T-helper 2 cell (primary cell): ENCODE measurements at places on chromosomes 1 and 21.

DNA sequence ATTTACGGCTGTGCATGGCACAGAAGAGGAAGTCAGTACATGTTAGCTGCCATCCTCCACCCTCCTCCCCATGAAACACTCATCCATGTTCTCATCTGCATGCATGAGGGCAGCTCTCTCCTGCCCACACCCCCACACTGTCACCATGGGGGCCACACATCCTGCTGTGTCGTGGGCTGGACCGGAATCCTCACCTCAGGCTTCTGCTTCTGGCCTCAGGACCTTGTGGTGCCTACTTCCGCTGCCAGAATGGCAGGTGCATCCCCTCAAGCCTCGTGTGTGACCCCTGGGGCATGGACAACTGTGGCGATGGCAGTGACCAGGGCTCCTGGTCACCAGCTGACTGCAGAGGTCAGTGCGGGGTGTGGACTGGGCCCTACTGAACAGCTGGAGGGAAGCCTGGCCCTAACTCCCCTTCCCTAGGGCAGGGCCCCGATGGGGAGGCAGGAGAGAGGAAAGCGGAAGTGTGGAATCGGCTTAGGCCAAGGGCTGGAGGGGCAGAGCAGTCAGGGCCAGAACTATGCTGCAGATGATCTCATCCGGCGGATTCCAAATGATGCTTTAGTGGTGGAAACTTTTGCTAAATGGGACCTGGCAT lies 3.8 kb downstream of the LDLRAD2 start:
- no peak for DNase-seq

DNA sequence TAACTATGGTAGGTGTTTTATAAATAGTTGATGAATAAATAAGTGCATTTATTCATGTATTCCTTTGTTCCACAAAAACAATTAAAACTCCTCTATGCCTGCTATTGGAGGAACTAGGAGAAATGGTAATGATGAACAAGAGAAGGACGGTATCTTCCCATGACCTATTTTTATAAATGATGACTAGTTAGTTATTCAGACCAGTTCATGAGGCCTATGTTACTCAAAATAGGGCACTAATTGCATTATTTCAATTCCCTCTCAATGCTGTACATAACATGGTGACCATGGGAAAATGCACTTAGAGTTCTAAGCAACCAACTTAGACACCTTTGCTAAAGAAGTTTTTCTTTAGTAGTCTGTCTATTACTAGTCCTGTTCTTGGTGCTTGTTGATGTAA lies 53.1 kb downstream of the XCL1 start:
- DNase-seq: no peak

DNA sequence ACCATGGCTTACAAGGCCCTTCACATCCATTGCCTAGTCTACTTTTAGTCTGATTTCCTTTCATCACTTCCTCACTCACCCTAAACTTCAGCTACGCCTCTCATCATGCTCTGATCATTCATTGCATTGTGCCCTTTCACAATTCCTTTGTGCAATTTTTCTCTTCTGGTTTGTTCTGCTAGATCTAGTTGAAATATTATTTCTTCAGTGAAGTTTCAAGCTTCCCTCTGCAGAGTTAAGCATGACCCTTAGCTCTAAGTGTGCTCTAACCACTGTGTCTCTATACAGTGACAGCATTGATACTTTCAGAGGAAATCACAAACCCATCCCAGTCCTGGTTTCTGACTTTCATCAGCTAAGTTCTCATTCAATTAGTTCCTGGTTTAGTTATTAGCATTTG lies 166.1 kb downstream of the PLA2G4A start:
- no peak for DNase-seq

DNA sequence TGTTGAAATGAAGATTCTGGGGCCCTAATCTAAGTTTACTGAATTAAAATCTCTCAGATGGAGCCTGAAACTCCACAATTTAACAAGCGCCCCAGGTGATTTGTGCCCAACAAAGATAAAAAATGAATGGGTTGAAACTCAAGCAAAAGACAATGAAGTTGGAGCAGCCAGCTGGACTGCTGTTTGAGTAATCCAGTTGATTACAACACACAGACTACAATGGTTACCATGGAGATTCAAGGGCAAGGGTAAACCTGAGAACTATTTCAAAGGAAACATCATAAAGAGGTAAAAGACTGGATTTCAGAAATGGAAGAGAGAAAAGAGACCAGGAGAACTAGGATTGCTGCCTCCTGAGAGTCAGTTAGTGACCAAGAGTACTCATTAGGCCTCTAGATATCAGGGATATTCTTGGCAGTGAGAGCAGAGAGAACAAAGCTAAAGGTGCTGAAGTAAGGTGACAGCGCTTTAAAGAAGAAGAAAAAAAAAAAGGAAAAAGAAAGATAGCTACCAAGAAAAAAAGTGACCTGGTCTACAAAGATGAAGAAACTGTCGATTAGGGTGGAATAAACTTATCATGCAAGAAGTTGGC lies 44.5 kb downstream of the LRRC53 start:
- DNase-seq: no peak

DNA sequence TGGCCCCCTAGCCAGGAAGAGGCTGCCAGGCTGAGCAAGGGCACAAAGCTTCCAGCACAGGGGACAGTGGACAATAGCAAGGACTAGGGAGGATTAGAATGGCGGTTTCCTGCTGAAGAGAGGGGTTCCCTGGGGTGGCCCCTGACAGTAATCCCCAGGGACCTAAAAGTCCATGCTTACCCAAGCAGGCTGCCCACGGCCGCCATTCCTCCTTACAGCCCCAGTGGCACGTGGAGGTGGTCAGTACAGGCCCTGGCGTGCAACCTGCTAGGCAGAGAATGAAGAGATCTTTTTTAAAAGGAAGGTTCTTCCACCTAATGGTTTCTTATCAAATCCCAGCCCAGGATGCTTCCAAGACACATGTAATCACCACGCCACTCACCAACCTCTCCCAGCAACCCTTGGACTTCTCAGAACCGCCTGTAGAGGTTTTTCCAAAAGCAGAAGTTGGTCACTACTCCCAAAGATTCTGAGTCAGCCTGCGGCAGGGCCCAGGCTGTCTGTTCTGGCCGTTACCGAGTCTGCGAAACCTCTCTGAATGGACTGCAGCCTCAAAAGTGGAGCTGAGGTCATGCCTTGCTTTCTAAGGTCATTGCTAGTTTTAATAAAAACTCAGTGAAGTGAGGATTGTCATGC lies 926 bp downstream of the MRPL55 start:
- no peak for DNase-seq

GRCh38 chr1:150053926-150054325 lies 13.7 kb upstream of the VPS45 start:
- no peak for DNase-seq

DNA sequence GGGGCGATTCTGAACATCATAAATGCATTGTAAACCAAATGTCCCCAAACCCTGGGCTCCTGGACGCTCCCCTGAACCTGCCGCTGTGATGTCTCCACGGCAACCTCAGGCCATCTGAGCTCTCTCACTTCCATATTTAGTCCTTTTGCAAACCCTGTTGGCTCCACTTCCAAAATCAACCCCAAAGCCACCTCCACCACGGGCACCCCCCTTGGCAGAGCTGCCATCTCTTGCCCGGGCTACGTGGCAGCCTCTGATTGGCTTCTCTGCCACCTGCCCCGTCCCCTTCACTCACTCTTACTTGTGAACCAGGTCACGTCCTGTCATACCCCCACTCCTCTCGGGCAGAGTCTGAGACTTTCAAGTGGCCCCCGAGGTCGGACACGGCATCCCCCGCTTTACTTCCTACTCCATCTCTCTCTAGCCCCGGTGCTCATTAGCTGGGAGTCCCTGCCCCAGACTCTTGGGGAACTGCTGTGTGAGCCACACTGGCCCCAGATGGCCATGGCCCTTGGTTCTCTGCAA lies 15.8 kb downstream of the PRXL2B start:
- DNase-seq: no peak

DNA sequence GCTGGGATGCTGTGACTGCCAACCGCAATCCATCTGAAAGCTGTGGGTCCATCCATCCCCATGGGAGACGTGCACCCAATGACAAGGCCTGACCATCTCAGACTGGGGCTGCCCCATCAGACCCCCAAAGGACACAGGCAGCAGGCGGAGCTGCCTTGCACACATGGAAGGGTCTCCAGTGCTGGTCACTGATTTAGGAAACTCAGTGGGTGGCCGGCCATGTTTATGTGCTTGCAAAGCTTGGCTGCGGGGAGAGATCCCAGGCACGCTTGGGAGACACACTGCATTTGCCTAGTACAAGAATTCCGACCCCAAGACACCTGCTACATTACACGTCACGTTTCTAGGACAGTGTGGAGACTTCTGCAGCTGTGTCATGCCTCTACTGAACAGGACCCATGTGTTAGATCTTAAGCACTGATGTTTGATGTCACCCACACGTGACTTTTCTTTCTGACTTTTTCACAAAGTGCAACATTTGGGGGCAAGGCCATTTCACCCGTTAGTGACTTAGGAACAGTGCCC lies 181.4 kb downstream of the CLIC6 start:
- no peak for DNase-seq

GRCh38 chr1:178682429-178682828 lies 42.6 kb upstream of the RALGPS2 start:
- no peak for DNase-seq

- no peak for DNase-seq
Observed at GRCh38 chr1:116668277-116668676, 744 bp upstream of the IGSF3 start.

DNA sequence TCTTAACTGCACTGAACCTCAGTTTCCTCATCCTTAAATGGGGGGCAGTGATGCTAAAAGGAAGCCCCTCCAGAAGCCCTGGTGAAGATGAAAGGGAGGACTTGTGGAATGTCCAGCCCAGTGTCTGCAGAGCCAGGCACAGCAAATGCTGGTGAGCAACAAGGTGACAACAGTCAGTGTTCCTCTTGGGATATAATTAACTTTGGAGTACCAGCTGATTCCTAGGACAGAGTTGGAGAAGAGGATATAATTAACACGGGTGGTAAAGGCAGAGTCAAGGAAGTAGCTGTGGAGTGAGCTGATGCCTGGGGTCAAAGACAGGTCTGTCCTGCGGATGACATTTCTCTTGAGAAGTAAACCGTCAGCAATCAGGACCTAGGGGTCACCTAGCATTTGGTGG lies 60.7 kb upstream of the MRPS6 start:
- no peak for DNase-seq

- DNase-seq: no peak
Observed at GRCh38 chr1:56566061-56566744, 13.2 kb downstream of the PLPP3 start.

DNA sequence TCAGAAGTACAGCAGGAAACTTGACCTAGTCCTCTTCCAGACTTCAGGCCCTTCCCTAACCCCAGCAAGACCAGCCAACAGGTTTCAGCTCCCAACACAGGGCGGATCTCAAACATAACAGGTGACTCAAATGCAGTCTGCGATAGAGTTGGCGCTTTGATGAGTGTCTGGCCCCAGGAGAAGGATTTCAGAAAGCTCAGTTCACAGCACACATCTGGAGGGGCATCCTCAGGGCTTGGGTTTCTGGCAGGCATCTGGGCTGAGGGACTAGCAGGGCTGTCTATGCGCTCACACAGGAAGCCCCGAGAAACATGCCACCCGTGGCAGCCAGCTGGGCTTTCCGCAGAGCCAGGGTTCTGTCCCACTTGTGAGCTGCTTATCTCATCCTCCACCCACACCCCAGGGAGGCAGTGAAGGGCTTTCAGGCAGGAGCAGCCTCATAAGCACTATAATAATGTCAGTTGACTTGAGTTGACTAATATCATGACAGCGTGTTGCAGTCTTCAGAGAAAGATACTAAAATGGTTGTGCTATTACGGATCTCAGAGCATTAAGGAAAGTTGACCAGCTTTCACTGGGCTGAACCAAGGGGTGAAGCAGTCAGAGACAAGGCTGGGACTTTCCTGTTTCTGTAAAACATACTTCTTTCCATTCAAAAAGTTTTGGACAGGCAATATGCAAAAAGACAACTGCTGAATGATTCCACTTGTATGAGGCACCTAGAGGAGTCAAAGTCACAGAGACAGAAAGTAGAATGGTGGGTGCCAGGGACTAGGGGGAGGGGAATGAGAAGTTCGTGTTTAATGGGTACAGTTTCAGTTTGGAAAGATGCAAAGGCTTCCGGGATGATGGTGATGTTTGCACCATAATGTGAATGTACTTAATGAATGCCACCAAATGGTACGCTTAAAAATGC lies 233.0 kb upstream of the IRF2BP2 start:
- peak; percentile 89 for DNase-seq

DNA sequence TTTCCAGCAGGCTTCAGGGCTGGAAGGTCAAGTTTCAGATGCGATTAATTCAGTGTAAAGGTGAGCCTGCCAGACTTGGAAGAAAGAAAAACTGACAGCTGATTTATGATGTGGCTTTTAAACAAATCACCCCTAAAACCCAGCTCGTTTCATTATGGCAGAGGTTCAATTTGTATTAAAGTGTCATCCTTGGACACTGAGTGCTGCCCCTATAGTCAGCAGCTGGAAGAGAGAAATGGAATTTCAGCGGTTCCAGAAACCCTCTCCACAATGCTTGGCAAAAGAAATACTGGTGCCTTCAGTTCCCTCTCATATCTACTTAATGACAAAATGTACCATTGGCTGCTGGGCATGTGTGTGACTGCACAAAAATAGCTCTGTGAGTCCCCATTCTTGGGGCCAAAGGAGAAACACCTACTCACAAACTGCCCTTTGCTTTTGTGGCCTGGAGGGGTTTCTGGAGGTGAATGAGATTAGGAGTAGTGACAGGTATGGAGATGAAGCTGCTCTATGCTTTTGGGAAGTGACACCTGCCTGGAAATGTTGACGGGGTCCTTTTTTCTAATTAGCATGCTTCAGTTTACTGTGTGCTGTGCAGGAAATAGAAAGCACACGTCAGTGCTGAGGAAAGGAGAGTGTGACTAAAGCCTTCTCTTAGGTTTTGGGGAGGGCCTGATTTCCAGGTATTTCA lies 95.1 kb upstream of the TSPAN2 start:
- no peak for DNase-seq

DNA sequence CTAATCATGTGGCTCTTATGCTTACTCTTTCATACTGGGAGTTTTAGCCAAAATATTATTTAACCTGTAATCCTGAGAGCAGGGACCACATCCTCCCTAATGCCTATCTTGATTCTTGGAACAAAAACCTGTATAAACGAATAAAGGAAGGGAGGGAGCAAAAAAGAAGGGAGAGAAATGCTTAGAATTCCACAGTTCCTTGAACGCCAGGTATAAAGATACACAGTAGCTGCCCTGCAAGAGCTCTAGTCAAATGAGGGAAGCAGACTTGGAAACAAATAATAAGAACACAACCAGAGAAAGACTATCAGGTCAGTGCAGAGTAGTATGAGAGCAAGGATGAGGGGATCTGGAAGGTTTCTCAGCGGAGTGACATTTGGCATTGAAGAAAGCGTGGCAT lies 116.3 kb downstream of the SLC30A10 start:
- DNase-seq: no peak

- DNase-seq: no peak
Observed at GRCh38 chr1:227780101-227781044, 35.1 kb upstream of the PRSS38 start.

GRCh38 chr1:206831650-206832049 lies 33.8 kb upstream of the IL20 start:
- no peak for DNase-seq

GRCh38 chr1:185539277-185539943 lies 194.8 kb upstream of the HMCN1 start:
- no peak for DNase-seq

DNA sequence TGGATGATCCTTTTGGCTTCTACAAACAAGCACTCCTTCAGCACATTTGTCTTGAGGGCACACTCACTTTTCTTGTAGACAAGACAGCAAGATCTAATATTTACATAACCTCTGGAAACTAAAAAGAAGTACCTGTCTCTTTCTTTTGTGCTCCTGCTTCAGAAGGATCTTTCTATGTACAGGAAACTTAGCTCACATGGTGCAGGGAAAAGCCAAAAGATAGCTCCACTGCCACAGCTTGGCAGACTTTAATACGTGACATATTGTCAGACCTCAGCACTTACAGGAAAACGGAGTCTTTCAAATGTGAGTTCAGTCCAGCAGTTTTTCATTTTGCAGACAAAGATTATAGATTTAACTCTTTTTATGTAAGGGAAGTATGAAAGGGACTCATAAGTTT lies 225.5 kb upstream of the SAMSN1 start:
- no peak for DNase-seq
